ENCODE measurements at places on chromosomes 1 and 21. TPM values are rescaled to one million over a fixed set of nuclear protein-coding genes. Genes with fewer than 3 reads are reported as not detected.

- DNase-seq: no peak
Measured at GRCh38 chr1:50112193-50112592, 3.5 kb downstream of the ELAVL4 start.

DNA sequence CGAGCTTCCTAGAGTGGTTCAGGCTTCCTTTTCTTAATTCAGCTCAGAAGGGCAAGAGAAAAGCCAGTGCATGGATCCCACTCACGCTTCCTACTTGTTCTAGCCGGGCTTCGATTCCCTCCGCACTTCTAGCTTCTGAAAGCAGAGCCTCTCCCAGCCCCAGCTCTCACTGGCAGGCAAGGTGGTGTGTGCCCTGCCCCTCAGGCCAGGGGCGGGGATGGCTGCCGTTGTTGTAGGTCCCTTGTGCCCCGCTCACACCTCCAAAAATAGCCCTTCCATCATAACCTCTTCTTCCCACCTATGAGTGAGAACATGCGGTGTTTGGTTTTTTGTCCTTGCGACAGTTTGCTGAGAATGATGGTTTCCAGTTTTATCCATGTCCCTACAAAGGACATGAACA is 31.6 kb downstream of the BACE2 start:
- no peak for DNase-seq

GRCh38 chr1:210301615-210302000 is 27.1 kb upstream of the HHAT start:
- DNase-seq: no peak

DNA sequence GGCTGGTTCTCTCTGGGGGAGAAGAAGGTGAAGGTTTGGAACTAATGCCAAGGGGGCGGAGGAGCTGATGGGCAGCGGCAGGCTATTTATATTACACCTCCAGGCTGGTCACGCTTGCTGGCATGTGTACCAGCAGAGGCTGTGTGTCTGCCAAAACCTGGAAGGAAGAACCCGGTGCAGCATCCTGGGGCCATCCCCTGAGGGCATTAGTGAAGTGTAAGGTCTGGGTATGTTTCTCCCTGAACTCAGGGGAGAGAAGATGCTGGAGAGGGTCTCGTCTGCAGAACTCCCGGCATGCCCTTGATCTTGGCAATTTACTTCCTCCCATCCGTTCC is 5.3 kb downstream of the DISP3 start:
- DNase-seq: no peak

DNA sequence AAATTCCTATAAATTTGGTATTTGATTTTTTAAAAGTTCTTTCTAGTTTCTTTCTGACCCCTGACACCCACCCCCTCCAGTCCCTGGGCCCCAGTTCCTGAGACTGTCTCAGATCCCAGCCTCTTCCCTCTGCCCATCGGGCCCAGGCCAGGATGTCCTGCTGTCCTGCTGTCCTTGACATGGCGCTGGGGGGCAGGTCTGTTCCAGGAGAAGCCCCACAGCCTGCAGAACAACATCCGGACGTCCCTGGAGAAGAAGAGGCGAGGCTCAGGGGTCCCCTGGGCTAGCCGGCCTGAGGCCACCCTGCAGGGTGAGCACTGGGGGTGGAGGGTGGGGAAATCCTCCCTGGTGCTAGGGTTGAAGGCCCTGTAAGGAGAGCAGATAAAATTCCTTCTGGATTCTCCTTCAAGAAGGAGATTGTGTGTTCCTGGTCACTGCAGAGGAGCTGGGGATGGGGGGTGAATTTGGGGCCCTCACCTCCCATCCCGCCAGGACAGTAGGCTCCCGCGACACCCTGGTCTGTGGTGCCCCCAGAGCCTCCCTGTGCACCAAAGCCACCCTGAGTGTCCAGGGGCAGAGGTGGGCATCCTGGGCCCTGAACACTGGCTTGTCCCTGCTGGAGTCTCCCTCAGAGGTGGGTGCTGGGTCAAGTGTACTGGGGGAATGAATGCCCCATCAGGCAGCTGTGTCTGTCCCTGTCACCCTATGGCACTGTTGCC is 45.0 kb downstream of the DISP3 start:
- DNase-seq: no peak

HSD17B7 gene
- total RNA-seq: 26.8 TPM
